CD4-positive, alpha-beta T cell treated with Interleukin-17A for 4 hours (primary cell): ENCODE measurements at places on chromosomes 2 and 18.

GRCh38 chr2:172087780-172088244, 2.5 kb downstream of the DLX1 start:
- DNase-seq = no peak

GRCh38 chr2:224195925-224196571, 157.0 kb upstream of the SERPINE2 start:
- no peak for DNase-seq

DNA sequence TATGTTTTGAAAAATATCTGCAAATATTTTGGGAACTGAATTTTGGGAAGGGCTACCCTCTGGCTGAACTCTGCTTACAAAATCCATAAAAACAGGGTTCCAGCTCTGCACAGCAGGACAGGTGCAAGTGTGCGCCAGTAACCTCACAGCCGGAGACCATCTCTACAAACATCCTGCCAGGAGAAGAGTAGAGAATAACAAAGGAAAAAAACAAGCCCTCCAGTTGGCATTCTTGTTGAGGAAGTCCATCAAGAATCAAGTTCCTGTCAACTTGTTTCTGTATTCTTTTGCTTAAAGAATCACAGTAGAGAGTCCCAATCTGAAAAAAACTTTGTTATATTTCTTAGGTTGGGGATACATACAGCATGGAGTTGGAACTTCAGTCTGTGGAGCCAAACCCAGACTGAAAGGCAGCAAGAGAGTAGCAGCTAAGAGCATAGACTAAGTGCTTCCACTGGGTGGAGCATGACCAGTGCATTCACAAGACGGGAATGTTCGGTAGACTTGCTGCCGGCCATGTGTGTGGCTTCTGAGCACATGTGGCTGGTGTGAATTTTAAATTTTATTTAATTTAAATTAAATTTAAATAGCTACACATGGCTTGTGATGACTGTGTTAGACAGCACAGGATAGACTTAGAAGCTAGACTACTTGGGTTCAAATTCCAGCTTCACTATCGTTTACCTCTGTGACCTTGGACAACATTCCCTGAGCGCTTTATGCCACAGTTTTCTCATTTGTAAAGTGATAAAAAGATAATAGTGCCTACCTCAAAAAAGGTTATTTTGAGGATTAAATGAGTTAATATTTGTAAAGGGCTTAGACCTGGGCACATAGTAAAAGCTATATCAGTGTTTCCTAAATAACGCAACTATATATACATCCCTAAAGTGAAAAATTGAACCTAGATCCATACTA, 41.9 kb downstream of the SPTBN1 start:
- no peak for DNase-seq

- no peak for DNase-seq
Observed at GRCh38 chr2:12731701-12732280, 15.1 kb downstream of the TRIB2 start.

GRCh38 chr2:47239119-47239969, 84.2 kb upstream of the STPG4 start:
- DNase-seq = no peak

GRCh38 chr2:234251326-234252271, 201.1 kb downstream of the SPP2 start:
- DNase-seq = no peak

DNA sequence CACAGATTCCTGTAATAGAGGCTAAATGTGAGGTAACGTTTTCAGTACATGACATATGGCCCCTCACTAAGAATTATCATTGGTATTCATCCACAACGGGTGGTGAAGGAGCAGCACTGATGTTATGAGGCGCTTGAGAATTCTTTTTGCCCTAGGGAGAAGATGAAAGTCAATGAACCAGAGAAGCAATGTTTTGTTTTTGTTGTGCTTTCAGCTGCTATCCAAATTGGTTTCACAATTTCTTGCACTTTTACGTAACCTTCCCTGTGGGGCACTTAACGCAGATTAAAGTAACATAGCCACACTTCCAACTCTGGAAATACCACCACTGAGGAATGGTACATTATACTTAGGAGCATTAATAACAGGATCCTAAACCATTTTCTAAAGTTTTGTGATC, 13.3 kb upstream of the CCDC85A start:
- no peak for DNase-seq

- no peak for DNase-seq
Observed at GRCh38 chr18:58201733-58202730, 158.0 kb downstream of the NEDD4L start.

GRCh38 chr2:235555371-235555770, 61.5 kb downstream of the AGAP1 start:
- DNase-seq = no peak

DNA sequence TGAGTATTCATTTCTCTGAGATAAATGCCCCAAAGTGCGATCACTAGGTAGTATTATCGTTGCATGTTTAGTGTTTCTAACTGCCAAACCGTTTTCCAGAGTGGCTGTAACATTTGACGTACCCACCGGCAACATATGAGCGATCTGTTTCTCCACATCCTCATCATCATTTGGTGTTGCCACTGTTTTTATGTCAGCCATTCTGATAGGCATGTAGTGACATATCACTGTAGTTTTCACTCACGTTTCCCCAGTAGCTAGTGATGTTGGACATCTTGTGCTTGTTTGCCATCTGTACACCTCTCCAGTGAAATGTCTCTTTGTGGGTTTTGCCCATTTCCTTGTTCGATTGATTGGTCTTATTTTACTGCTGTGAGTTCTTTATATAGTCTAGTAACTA, 63.8 kb downstream of the ACAA2 start:
- no peak for DNase-seq

DNA sequence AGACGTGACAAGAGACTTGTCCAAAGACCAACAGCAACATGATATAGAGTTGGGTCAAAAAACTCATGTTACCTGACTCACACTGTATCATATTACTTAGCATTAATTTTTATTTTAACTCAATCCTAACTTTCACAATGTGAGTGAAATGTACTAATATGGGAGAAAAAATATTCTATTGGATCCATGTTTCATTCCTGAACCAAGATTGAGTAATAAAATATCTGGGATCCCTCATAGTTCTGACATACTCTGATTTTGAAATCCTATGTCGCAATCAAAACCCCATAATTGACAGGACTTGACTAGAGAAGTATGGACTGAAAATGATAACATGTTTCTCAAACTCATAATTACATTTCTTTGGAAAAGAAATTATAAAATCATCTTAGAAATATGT, 190.4 kb downstream of the RIT2 start:
- DNase-seq = no peak

GRCh38 chr2:100852999-100853908, 33.3 kb downstream of the NPAS2 start:
- no peak for DNase-seq

- no peak for DNase-seq
Observed at GRCh38 chr2:152466041-152466440, 131.1 kb downstream of the FMNL2 start.

- DNase-seq = no peak
Observed at GRCh38 chr2:130949954-130950353, 113.2 kb downstream of the ARHGEF4 start.

DNA sequence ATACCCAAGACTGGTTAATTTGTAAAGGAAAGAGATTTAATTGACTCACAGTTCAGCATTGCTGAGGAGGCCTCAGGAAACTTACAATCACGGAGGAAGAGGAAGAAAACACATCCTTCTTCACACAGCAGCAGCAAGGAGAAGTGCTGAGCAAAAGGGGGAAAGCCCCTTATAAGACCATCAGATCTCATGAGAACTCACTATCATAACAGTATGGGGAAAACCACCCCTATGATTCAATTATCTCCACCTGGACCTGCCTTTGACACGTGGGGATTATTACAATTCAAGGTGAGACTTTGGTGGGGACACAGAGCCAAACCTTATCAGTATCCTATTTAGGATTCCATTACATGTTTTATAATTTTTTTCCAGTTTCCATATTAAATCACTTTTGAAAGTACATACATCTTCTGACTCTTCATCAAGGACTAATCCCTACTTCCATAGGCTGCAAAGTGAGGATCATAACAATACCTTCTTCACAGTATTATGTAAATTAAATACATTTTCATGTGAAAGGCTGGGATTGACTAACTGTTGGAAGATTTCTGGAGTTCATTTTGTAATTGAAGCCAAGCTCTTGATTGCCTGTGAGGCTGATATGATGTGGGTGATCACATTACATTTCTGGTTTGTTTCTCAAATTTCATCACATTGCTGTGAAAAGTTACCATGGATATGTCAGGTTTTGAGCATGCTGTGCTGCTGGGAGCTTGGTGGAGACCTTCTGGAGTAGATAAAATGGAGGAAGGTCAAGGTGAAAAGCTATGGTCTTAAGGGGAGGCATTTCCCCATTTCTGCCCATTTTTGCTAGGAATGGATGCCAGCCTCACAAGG, 31.7 kb upstream of the CERS6 start:
- no peak for DNase-seq

DNA sequence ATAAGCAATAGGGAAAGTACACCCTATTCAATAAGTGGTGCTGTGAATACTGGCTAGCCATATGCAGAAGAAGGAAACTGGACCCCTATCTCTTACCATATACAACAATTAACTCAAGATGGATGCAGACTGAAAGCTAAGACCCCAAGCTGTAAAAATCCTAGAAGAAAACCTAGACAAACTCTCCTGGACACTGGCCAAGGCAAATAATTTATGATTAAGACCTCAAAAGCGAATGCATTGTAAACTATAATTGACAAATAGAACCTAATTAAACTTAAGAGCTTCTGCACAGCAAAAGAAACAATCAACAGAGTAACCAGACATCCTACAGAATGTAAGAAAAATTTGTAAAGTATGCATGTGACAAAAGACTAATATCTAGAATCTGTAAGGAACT, 41.1 kb upstream of the ASXL3 start:
- no peak for DNase-seq

DNA sequence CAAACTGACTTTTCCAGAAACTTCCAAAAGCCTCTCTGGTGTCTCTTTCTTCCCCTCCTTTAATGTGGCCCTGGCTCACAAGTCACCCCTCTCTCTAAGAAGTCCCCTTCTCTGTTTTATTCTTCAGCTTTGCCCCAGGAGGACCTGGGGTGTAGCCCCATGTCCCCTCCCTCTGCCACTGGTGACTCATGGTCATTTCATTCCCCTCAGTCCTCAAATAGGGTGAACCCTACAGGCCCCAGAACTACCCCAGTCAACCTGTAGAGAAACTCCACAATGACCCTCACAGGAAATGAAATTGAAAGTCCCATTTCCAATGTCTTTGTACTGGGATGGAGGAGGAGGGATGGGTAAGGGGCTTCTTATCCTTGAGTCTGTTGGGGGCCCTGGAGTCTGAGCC, 6.2 kb upstream of the SPEG start:
- no peak for DNase-seq

GRCh38 chr2:3291113-3291512, 86.5 kb downstream of the EIPR1 start:
- no peak for DNase-seq

DNA sequence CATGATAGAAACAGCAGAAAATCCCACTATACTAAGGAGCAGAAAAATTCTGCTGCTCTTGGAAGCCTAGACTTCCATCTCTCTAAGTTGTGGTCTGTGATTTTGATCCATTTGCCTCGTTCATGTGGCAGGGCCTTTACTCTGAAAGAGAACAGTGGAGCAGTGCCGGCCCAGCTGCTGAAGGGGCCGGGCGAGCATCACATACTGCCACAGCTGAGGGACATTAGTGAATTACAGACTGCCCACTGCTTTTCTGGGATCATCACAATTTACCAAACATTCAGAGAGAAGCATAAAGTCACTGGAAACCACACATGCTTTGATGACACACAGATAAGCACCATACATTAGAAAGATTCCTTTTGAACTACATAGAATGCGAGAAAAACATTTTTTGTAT, 217.0 kb upstream of the BOD1L2 start:
- no peak for DNase-seq

DNA sequence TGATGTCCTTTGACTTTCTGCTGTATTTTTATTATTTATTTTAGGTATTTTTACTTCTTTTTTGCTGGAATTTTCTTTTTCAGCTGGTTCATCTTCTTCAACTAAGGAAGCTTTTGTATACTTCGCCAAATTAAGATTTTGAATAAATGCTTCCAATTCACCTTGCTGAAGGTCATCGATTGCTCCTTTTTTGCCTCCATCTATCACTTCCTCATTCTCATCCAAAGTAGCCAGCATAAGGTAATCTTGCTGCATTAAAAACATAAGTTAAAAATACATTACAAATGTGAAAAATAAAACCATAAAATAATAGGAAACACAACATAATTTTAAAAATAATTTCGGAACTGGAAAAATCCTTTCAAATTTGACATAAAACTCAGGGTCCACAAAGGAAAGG, 2.6 kb downstream of the CEBPZ start:
- DNase-seq = no peak

DNA sequence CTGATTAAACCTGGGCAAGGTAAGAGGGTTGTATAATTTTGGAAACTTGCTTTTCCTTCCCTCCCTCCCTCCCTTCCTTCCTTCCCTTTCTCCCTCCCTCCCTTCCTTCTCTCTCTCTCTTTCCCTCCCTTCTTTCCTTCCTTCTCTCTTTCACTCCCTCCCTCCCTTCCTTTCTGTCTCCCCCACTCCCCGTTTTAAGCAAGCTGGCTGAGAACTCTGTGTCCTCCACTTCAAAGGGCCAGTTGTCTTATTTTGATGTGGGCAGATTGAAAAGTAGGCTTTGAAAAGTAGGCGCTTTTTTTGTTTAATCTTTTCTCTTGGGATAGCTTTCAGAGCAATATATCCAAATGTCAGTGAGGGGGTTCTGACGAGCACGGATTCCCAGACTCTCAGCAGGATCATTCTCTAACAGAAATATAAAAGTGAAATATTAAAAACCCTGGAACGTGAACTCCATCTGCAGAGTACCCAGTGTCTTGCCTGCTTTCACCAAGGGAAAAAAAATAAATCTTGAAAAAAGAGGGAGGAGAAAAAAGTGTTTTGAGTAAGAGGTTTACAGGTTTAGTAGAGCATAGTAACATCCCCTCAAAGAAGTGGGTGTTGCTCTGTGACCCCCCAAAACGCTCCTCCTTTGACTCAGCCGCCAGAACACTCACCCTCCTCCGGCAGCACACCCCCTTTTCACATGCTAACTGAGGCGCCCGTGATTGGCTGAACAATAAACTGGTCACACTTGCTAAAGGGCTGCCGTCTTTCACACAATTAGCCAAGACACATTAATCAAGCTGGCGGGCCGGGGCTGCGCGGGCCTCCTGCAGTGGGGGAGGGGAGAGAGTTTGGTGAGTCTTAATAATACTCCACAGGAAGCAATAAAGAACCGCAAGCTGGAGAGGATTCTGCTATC, 52.2 kb downstream of the CDK15 start:
- DNase-seq = peak; percentile 17
